ENCODE measurements at places on chromosomes 12 and 14.

DNA sequence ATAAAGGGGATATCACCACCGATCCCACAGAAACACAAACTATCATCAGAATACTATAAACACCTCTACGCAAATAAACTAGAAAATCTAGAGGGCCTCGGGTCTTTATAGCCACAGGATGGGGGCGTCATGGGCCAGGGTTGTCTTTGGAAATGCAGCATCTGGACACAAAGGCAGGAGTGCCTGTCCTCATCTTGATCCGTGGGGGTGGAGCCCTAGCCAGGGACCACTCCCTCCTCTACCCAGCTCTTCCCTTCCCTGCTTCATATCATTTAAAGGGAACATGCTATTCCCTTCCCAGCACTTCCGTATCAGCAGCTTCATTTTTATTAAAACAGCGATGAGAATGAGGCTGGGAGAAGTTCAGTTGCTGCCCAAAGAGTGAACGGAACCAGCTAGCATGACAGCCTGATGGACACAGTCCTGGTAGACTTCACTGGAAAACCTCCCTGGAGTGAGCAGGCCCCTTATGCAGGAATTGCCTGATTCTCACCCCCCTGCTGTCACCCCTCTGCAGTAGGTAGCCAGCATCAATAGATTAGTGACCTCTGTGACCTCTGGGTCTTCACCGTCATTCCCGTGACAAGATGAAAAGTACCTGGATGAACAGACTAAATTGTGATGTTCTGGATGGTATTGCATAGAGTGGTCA, 251.4 kb upstream of the RGS6 start:
- no peak for DNase-seq

DNA sequence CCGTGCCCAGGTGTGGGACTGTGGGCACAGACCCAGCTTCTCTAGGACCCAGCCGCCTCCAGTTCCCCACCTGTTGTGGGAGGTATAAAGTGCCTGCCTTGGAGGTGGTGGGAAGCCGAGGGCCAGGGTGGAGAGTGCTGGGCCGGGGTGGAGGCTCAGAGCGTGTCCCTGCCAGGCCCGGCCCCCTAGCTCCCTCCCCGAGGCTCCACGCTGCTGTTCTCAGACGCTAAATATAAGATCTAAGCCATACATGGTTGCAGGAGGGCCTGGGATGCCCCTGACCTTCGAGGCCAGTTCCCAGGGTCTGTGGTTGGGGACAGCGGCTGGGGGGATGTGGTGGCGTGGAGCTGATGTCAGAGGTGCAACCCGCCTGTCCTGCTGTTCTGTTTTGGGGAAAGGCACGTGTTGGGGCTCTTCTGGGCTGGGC, 10.8 kb downstream of the INF2 start:
- DNase-seq: no peak

GRCh38 chr14:20550926-20551325, 9.9 kb downstream of the RNASE9 start:
- DNase-seq: no peak

- no peak for DNase-seq
Observed at GRCh38 chr12:130418251-130418650, 80.6 kb downstream of the PIWIL1 start.

DNA sequence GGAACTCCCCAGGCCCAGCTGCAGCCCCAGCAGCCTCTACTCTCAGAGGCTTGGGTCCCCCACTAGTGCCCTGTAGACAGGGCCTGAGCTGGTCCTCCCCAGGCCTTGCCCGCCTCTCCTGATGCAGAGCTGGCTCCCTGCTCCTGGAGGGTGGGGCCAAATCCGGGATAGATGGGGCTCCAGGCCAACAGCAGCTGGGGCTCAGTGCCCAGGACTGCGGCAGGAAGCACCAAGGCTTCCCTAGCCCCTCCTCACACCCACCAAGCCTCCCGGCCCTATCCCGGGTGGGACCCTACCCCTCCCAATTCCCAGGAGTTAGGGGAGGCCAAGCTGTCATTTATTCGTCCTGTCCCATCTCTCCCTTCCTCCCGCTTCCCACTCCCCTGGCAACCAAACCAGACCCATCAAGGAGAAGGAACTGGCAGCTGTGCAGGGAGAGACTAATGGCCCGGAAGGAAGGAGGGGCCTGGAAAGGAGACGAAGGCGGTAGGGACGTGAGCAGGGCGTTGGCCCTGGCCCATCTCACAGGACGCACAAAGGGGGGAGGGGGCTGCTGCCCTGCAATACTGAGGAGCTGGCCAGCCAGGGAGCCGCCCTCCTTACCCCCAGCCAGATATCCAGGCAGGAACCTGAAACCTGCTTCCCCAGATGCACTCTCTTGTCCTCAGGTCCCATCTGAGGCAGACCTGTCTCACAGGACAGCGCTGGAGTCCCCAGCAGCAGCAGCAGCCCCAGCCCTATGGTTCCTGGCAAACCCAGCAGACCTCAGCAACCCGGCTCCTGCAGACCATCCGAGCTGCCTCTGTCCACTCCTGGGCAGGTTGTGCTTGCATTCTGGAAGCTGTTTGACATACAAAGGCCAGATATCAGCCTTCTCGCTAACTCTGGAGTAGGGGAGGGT, 1.6 kb upstream of the PRPH start:
- no peak for DNase-seq

GRCh38 chr12:5904969-5905368, 40.1 kb downstream of the ANO2 start:
- no peak for DNase-seq

DNA sequence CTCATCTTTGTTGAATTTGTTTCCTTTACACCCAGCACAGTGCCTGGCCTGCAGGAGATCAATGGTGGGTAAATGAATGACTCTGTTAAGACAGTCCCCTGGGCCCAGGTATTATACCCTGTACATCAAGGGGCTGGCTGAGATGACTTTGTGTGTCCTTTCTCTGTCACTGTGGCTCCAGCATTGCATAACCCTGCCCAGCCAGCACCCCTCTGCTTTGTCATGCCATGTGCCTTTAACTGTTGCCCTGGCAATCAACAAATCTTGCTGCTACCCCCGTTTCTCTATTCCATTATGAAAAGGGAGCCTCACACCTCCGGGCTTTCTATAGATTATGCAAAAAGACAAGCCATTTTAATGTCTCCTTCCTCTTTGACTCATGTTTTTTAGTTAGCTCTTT, 7.6 kb upstream of the FLVCR2 start:
- no peak for DNase-seq

All from PC-9 (cell line).